ENCODE measurements at places on chromosomes 2 and 18. TPM values are rescaled to one million over a fixed set of nuclear protein-coding genes. Genes with fewer than 3 reads are reported as not detected.

Gene FAM228B
- polyA plus RNA-seq: 23.2 TPM

GRCh38 chr2:62343206-62343605, 147.3 kb downstream of the B3GNT2 start:
- no peak for DNase-seq

Gene NDC80
- 0.99 TPM for polyA plus RNA-seq

Gene MARCHF4
- 0.09 TPM for polyA plus RNA-seq

DNA sequence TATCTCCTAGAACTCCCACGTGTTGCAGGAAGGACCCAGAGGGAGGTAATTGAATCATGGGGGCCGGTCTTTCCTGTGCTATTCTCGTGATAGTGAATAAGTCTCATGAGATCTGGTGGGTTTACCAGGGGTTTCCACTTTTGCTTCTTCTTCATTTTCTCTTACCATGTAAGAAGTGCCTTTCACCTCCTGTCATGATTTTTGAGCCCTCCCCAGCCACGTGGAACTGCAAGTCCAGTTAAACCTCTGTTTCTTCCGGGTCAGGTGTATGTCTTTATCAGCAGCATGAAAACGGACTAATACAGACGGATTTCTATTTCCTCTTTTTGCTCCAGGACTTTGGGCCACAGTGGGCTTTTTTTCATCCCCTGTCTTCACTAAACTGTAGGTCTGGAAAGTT, 88.3 kb upstream of the KCNE4 start:
- DNase-seq: no peak

- no peak for DNase-seq
Observed at GRCh38 chr2:101741775-101742520, 44.4 kb downstream of the MAP4K4 start.

Gene PLGLB2
- polyA plus RNA-seq: 1.3 TPM

Gene CYTIP
- 3.5 TPM for polyA plus RNA-seq

Gene PID1
- polyA plus RNA-seq: 2.1 TPM

DNA sequence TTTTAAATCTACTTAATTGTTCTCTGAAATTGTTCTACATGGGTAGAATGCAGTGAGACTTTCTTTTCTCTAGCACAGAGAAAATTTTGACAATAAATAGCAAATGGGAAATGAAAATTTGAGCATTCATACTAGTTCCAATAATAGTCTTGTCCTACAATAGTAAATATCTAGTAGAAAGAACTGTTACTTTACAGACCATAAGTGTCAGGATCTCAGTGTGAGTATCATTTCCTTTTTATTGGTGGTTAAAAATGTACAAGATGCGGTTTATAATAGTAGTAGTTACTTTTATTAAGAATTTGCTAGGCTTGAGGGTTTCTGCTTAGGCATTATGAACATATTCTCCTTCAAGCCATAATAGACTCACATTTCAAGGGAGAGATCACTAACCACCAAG, 43.2 kb downstream of the KCNE4 start:
- no peak for DNase-seq

DNA sequence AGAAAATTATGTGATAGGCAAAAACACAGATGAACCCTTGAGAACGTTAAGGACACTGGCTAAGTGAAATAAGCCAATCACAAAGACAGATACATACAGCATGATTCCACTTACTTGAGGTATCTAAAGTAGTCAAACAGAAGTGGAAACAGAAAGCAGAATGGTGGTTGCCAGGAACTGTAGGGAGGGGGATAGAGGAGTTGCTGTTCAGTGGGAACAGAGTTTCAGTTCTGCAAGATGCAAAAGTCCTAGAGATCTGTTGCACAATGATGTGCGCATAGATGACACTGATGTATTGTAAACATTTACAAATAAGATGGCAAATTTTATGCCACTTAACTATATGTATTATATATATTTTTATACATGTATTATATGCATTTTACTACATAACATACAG, 59.7 kb downstream of the POLE4 start:
- no peak for DNase-seq

GRCh38 chr2:188450732-188451483, 159.2 kb downstream of the GULP1 start:
- DNase-seq: no peak

Gene POTEI
- not detected for polyA plus RNA-seq

- peak; percentile 82 for DNase-seq
Observed at GRCh38 chr2:132670496-132671150, 618 bp upstream of the LYPD1 start.

Gene FAM168B
- 34.1 TPM for polyA plus RNA-seq

DNA sequence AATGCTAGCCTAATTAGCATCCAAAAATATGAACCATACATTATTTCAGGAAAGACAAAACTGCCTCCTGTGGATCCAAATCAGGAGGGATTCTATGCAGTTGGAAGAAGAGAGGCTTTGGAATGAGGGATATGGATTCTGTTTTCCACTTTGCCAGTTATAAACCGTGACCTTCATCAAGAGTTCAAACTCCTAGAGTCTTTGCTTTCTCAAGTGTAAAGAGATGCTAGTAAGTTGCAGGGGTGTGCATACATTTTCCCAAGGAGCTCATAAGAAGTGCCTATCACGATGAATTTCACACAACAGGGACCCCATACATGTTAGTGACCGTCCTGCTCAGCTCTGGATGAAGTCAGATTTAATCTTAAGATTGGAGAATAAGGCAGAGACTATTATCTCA, 542.5 kb downstream of the SOX11 start:
- no peak for DNase-seq

- DNase-seq: no peak
Observed at GRCh38 chr2:83054751-83055150, 1404.3 kb downstream of the SUCLG1 start.

Gene UGT1A7
- polyA plus RNA-seq: 1.3 TPM

GRCh38 chr18:36724591-36725001, 104.2 kb downstream of the TPGS2 start:
- no peak for DNase-seq

- DNase-seq: no peak
Observed at GRCh38 chr2:53715568-53715967, 52.0 kb upstream of the CHAC2 start.

- DNase-seq: peak; percentile 28
Observed at GRCh38 chr18:79581911-79582310, 97.7 kb upstream of the CTDP1 start.

DNA sequence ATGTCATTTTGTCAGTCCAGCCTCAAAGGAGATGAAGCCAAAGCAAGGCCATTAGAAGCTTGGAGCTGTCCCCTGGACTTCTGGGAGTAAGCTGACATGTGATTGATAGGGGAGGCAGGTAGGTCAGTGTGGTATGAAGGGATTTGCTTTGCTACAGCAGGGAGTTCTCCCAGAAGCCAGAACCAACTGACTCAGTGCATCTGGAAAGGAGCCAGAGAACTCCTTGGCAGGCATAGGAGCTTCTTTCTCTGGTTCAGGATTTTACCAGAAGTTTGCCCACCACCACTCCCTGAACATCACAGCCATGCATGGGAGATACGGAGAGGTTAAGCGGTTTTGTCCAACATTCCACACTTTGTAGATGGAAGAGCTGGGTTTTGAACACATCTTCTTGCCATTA, 24.5 kb upstream of the KCNE4 start:
- DNase-seq: no peak

DNA sequence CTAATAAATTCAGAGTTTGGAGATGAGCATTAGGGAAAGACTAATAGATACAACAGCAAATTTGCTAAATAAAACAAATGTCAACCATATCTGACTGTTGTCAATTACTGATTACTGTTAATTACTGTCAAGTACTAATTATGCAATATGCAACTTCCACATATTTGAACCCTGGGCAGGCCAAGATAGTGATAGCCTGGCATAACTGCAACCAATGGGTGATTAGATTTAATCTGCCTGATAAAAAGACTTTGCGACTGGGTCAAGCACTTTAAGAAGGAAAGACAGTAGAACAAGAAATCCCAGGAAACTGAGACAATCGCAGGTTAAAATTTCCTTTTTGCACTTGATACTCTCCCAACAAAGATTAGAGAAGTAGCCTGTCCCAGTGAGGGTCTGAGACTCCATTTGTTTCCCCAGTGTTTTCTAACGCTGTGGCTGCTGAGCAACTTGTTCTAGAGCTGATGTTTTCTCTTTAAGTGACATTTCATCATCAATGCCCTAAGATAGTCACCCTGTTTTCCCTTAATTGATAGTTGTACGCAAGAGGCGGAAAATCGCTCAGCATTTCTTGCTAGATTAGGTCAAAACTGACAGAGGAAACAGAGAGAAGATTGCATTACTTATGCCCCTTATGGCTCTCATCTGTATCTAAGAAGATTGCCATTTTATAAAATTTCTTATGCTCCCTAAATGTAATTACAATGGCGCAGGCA, 17.8 kb downstream of the ARHGAP15 start:
- DNase-seq: no peak

- DNase-seq: no peak
Observed at GRCh38 chr2:64177315-64177714, 33.1 kb upstream of the PELI1 start.

Gene EFHD1
- 280 TPM for polyA plus RNA-seq

GRCh38 chr2:32960647-32961403, 14.1 kb downstream of the LTBP1 start:
- DNase-seq: no peak

Gene SCN9A
- polyA plus RNA-seq: 0.99 TPM

Gene CTDSP1
- 118 TPM for polyA plus RNA-seq

- no peak for DNase-seq
Observed at GRCh38 chr2:141195087-141195486, 935.7 kb downstream of the LRP1B start.

GRCh38 chr2:167550448-167550847, 662.2 kb downstream of the XIRP2 start:
- DNase-seq: peak; percentile 7

- DNase-seq: no peak
Observed at GRCh38 chr2:113692698-113693428, 63.6 kb downstream of the SLC35F5 start.

Gene AGBL5
- polyA plus RNA-seq: 33.4 TPM

- DNase-seq: no peak
Observed at GRCh38 chr2:81513328-81513727, 1208.8 kb upstream of the LRRTM1 start.
